ENCODE measurements at places on chromosomes 6 and 20.
A peak's percentile ranks its signal among the peaks of the same experiment; 100 is the strongest.

DNA sequence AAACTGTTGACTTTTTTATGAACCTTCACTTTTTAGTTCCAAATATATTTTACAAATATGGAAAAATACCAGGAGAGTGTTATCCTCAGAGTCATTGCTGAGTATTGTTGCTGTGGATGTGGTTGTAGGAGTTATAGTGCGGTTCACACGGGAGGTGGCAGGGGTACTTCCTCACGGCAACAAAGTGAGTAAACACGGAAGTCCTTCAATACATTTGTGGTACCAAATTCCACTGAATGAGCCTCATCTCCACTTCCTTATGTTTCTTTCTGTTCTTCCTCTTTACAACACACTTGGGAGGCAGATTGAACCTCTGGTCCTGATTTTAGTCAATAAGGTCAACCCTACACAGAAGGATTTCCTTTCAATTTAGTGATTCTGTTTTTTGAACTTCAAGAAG is 371.8 kb downstream of the BTBD3 start:
- peak; percentile 13 for DNase-seq

DNA sequence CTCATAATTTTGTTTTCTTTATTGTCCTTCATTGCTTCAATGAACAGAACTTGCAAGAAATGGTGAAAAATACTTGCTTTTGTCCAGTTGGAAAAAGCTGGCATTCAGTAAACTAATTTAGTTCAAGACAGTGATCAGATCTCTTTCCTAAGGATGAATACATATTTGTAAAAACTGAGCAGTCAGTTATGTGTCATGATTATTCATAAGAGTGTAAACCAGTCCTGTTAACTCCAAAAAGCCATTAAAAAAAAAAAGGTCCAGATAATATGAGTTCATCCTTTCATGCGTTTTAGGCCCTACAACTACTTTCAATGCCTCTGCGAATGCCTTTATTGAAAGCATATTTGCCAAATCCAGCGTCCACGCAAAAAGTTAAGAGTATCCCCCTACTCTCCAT is 609 bp downstream of the PGM3 start:
- no peak for DNase-seq

DNA sequence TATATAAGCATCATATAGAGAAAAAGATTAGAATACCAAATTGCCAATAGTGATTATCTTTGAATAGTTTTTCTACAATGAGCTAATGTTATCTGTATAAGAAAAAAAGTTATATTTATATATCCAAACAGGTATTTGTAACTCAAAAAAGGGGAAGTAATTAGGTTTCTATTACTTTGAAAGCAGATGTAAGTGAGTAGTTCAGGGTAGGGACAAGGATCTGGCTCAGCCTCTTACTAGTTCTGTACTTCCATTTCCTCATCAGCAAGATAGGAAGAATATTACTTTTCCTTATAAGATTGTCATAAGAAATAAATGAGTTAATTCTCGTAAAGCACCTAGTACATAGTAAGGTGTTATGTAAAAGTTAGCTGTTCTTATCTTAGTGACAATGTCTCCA is 32.2 kb downstream of the AHI1 start:
- no peak for DNase-seq

- DNase-seq, result no peak
These were observed 54.2 kb downstream of the NCOA7 start for GRCh38 chr6:125844989-125845388.

DNA sequence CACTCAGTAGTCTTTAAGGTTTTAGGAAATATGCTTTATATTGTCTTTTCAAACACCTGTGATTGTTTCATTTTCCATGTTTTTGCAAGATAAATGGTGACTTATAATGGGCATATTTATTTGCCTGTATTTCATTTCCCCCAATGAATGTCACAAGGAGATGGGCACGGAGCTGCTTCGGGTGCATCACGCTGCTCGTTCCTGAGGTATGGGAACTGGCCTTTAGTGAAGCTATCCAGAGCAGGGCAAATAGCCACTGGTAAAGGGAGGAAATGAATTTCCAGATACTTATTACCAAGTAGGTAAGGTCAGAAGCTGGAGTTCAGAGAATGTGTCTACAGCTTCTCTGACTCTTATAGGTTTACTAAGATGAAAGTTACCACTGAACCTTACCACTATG is 3.7 kb downstream of the POU3F2 start:
- no peak for DNase-seq

DNA sequence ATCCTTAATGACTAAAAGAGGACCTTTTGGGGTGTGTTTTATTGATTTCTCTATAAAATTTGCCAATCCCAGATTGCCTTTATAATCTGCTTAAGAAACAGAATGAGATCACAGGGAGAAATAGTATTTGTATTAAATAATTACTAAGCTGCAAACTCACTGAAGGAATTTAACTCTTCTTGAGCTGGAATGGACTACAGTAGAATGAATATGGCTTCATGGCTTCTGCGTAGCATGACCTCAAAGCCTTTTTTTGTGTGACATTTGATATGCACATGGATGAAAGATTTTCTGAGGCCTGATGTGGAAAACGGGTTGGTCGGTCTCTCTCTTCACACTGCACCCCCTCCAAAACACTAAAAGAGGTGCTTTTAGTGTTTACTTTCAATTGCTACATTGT is 115.9 kb downstream of the QKI start:
- no peak for DNase-seq

GRCh38 chr6:53433261-53433950 is 84.7 kb upstream of the ELOVL5 start:
- DNase-seq, result no peak

GRCh38 chr6:33249732-33250630 is 21.7 kb downstream of the VPS52 start:
- DNase-seq, result peak; percentile 58

DNA sequence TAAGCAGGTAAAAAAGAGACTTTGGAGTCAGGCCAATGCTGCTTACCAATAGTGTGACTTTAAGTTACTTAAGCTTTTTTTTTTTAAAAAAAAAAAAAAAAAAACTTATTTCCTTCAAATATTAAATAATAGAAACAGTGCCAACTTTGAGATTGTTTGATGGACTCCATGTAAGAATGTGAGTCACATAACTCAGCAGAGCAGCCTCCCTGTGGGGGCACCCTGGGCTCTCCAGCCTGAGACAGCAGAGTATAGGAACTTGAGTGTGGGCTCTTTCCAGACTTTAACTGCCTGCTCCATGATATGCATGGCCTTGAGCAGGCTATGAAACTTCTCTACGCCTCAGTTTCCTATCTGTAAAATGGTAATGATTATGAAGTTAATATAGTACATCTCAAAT is 113.3 kb upstream of the SAMD5 start:
- DNase-seq, result no peak

- DNase-seq, result no peak
These were observed 122.0 kb downstream of the PLEKHG1 start for GRCh38 chr6:150721418-150722266.

GRCh38 chr6:142827369-142827768 is 117.6 kb downstream of the HIVEP2 start:
- DNase-seq, result no peak

DNA sequence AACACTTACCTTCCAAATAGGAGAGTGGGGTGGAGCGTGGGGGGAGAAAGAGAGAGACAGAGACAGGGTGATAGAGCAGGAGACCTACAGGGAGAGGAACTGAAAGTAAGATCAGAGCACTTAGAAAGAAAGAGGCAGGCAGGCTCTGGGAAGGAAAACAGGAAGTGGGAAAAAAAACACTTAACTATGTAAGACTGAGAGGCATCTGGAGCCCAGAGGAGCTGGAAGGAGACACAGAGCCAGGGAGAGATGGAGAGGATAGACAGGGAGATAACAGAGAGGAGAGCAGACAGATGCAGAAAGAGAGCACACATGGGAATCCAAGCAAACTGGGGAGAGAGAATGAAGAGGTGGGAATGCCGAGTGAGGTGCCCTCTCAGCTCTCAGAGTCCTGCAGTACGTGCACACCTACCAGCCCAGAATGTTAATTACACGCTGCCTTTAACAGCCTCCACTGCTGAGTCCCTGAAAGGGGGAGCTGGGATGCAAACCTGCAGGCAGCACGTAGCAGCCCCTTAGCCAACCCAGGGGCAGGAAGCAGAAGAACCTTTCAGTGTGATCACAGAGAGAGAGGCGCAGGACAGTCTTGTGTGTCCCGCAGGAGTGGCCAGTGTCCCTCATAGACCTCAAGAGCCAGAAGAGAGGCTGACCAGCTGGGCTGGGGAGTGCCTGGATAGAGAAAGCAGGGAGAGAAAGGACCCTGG is 132.7 kb upstream of the LRFN2 start:
- DNase-seq, result peak; percentile 58

- DNase-seq, result no peak
These were observed 34.2 kb upstream of the TBXT start for GRCh38 chr6:166201878-166202277.

- no peak for DNase-seq
These were observed 59.2 kb downstream of the PTPRA start for GRCh38 chr20:2932498-2932897.

GRCh38 chr6:43159599-43159998 is 11.5 kb upstream of the SRF start:
- no peak for DNase-seq

DNA sequence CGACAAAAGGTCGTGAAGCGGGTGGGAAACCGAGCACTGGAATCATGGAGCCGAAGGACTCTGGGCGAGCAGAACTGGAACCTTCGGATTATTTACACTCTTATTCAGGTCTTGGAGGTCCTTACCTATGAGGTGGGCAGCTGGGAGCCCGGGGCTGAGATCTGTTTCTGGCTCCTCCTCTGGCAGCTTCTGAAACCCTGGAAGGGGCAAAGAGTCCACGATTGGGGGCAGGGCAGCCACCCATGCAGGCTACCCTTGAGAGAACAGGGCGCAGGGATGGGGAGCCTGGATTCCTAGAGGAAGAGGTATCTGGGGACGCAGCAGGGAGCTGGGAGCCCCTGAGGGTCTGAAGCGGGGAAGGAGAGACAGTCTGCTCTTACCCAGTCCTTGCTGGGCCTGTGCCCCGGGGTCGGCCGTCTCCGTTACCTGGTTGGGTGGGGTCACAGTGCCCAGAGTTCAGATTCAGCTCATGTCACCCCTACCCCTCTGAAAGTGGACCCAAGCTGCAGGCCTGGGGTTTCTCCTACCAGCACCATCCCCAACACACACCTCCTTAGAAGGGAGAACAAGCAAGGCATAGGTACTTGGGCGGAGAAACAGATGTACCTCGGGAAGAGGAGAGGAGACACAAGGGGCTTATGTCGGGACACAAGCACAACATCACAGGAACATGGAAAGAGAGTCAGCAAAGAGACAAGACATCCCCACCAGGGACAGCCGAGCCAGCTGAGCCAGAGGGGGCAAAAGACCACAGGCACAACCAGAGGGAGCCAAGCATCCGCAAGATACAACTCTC is 592 bp downstream of the LTB start:
- peak; percentile 54 for DNase-seq

GRCh38 chr20:44080646-44081267 is 106.2 kb downstream of the JPH2 start:
- peak; percentile 82 for DNase-seq
